Activated CD4-positive, alpha-beta T cell treated with anti-CD3 and anti-CD28 coated beads, Interleukin-2, amount 10 ng/mL, durations not matched to agents 7 days and 5 days (primary cell): ENCODE measurements at places on chromosomes 11 and 22. TPM values are rescaled to one million over a fixed set of nuclear protein-coding genes. Genes with fewer than 3 reads are reported as not detected.

Gene PATE1
- not detected for total RNA-seq

DNA sequence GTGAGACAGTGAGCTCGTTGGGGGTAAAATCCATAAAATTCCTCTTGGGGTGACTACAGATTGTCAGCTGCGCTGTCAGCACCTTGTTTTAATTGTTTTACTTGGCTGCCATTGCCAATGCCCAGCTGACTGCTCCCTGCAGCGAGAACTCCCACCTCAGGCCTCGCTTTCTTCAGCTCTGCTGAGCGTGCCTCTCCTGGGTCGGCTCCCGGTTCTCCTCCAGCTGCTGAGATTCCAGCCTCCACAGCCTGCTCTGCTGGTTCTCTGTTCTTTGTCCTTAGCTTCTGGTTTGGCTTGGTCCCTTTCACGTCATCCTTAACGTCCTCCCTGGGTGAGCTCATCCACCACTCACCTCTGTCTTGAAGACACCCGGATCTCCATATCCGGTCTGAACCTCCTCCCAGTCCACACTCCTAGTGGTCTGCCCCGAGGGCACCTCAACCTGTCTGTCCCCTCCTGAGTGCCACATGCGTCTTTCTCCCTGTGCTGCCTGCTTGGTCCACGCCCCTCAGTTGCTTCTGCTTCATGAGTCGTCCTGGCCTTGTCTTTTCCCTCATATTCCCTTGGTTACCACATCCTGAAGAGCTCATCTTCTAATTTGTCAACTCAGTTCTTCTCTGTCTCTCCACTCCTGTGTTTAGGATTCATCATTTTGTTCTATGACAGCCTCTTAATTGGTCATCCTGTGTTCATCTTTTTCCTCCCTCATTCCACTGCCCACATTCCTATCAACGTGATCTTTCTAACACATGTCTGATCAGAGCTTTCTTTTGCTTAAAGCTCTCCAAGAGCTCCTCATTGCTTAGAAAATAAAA, 35.6 kb downstream of the BMAL1 start:
- DNase-seq = no peak

GRCh38 chr11:75893251-75893650, 78.2 kb downstream of the UVRAG start:
- no peak for DNase-seq

- no peak for DNase-seq
These were observed 3.5 kb downstream of the GATD1 start for GRCh38 chr11:773830-774229.

DNA sequence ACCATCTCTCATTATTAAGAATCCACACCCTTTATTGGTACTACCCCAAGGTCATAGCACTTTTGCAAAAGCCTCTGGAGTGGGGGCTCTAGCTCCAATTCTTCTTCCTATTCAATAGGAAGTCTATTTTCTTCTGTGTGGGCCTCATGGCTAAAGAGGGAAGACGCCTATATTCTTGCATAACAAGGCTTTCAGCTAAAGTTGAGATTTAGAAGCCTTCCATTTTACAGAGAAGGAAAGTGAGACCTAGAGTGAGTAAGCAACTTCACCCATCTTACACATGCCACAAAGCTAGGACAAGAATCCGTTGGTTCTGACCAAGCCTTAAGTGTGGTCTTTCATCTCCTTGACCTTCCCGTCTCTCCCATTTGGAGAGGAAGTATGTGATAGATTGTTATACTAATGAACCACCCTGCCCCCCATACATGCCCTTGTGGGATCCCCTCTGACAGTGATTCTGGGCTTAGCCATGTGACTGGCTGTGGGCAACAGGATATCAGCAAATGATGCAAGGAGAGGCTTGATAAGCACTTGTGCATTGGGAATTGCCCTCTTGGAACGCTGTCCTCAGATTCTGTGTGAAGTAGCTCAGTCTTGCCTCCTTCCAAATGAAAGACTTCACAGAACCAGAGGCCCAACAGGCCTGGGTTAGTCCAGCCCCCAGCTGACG, 12.3 kb downstream of the BACE1 start:
- DNase-seq = no peak

DNA sequence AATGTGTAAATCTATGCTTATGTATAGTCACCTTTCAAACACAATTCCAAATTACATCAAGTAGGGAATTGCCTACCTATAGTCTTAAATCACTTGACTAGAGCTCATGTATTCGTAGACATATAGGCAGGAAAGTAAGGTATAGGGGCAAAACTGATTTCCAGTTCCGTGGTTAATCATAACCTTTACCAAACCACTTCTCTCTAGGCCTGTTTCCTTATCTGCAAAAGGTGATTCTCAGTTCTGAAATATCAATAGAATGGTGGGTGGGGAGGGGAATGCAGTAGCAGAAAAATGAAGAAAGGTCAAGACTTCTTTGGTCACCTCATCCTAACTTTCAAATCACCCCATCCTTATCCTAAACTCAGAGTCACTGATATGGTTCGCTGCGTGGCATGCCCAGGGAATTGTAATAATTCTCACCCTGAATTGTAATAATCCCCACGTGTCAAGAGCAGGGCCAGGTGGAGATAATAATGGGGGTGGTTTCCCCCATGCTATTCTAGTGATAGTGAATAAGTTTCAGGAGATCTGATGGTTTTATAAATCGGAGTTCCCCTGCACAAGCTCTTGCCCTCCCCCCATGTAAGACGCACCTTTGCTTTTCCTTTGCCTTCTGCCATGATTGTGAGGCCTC, 1.9 kb upstream of the ANO5 start:
- DNase-seq = no peak
